Kasumi-1 (cell line): ENCODE measurements at places on chromosomes 6 and 20.

GRCh38 chr6:109031416-109031815 lies 63.2 kb downstream of the SESN1 start:
- no peak for DNase-seq

DNA sequence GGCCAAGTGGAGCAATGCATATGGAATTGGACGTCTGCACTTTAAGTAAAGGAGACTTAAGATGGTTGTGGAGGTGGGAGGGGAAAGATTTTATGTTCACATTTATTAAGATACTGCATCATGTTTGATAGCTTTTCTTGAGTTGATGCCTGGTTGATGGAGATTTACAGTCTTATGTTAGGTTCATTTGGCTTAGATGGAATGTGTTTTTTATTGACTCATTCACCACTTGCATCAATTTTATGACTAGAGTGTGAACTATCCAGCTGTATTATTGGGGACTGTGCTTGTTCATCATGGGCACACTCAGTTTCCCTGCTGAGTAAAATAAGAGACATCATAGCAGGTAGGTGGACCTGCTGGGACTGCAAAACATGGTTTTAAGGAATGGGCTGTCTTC lies 91.2 kb upstream of the SCP2D1 start:
- DNase-seq, result no peak

DNA sequence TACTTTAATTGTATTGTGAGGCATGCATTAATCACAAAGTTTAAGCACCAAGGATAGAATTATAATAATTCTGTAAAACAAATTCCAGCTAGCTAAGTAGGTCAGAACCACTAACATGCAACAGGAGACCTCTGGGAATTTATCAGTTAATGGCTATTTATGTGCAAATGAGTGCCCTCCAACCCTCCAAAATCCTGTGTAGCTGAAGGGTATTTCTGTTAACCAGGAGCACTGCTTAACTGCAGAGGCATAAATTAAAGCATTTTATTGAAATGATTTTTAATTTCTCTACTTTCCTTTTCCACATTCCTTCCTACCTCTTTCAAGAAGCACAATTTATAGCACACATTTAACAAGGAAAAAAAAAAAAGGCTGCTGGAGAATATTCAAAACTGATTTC lies 77.0 kb downstream of the MMS22L start:
- no peak for DNase-seq

- DNase-seq, result no peak
Observed at GRCh38 chr6:31096656-31097055, 15.7 kb downstream of the C6orf15 start.
